ENCODE measurements at places on chromosomes 16 and 17. TPM values are rescaled to one million over a fixed set of nuclear protein-coding genes. Genes with fewer than 3 reads are reported as not detected.

The PCYT2 gene
- total RNA-seq, result 61.7 TPM

DNA sequence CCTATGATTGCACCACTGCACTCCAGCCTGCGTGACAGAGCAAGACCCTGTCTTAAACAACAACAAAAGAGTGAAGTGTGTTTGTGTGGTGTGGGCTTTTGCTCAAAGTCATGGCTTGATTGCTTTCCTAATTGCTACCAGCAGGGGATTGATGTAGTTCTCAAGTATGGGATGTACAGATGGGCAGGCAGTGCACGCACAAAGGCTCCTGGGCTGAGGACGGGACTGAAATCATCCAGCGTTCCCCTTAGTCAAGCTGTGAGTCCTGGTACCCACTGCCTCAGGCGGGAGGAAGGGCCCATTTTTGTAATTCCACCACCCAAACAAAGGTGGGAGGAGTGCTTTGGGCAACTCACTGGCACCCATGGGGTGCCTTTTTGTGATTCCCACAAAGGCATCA is 47.3 kb downstream of the GDE1 start:
- no peak overlapping the region for H3K4me3 ChIP-seq
- no peaks in the 10 kb centered on the region for H3K36me3 ChIP-seq
- H3K27me3 ChIP-seq, result no peaks in the 10 kb centered on the region
- H3K27ac ChIP-seq, result no peak overlapping the region
- no peaks in the 10 kb centered on the region for H3K4me1 ChIP-seq
- DNase-seq, result no peak

DNA sequence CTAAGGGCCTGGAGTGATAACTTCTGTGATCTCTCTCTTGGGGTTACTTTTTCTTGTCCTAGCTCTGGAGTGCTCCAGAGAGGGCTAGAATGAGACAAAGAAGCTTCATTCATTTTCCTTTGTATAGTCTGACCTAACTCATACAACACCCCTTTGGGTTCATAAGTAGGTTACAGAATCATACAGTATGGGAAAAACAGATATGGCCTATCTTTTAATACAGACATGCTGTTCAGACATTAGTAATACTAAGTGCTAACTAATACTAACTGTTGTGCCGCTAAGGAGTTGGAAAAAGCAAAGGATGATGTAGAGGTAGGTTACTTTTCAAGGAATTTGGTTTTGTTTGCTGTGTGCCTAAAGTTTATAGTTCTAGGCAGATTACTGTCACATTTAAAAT is 84.7 kb downstream of the NLK start:
- H3K4me1 ChIP-seq, result no peaks in the 10 kb centered on the region
- no peak overlapping the region for H3K4me3 ChIP-seq
- no peaks in the 10 kb centered on the region for H3K27me3 ChIP-seq
- DNase-seq, result no peak
- H3K36me3 ChIP-seq, result peaks cover 46% of the 10 kb centered on the region
- no peak overlapping the region for H3K27ac ChIP-seq

DNA sequence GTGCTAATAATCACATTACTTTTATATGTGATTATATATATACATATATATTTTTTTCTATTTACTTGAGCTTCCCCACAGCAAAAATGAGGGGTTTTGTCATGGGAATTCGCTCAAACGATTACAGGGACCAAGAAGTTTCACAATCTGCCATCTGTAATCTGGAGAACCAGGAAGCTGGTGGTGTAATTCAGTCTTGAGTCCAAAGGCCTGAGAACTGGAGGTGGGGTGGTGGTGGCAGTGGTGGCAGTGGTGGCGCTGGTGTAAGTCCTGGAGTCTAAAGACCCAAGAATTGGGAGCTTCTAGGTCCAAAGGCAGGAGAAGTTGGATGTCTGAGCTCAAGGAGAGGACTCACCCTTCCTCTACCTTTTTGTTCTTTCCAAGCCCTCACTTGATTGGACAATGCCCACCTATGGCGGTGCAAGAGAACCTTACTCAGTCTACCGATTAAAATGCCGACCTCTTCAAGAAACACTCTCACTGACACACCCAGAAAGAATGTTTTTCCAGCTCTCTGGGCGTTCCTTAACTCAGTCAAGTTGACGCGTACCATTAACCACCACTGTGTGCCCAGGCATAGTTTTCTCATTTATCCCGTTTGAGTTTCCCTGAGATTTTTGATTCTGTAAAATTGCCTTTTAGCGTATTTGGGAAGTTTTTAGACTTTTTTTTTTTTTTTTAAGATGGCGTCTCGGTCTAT is 31.9 kb downstream of the POLR2A start:
- H3K27me3 ChIP-seq, result no peaks in the 10 kb centered on the region
- DNase-seq, result no peak
- peaks cover 42% of the 10 kb centered on the region for H3K36me3 ChIP-seq
- H3K27ac ChIP-seq, result no peak overlapping the region
- no peak overlapping the region for H3K4me3 ChIP-seq
- H3K4me1 ChIP-seq, result no peaks in the 10 kb centered on the region

The KRT222 gene
- total RNA-seq, result 1.4 TPM

DNA sequence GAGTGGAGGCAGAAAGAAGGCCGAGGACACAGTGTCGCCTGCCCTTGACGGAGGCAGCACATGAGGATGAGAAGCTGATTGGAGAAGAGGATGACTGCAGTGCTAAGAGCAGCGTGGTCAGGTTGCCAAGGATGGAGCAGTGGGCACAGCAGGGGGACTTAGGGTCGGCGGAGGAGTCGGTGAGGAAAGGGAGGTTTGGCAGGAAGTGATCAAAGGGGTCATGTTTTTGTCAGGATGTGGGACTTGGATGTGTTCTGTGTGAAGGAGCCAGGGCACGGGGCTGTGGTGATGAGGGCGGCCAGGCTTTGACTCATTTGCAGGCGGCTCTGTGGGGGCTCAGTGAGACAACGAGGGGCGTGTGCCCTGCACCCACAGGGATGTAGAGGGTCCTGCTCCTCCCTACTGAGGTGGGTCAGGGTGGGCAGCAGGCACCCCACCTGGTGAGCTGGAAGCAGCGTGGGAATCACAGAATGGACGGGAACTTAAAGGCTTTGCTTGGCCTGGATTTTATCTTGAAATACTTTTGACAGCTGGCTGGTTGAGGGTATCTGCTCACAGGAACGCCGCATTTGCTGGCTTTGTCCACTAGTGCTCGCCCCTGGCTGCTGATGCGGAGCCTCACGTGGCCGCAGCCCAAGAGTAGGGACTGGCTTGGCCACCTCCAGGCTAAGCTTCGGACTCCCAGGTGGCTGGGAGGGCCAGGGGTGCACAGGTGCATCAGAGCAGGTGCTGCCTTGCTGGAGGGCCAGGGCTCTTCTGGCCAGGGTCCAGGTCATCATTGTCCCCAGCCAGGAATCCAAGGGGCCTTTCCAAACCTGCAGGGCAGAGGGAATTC is 6.0 kb downstream of the MPG start:
- no peaks in the 10 kb centered on the region for H3K4me1 ChIP-seq
- no peaks in the 10 kb centered on the region for H3K27me3 ChIP-seq
- H3K36me3 ChIP-seq, result peaks cover 30% of the 10 kb centered on the region
- no peak overlapping the region for H3K27ac ChIP-seq

DNA sequence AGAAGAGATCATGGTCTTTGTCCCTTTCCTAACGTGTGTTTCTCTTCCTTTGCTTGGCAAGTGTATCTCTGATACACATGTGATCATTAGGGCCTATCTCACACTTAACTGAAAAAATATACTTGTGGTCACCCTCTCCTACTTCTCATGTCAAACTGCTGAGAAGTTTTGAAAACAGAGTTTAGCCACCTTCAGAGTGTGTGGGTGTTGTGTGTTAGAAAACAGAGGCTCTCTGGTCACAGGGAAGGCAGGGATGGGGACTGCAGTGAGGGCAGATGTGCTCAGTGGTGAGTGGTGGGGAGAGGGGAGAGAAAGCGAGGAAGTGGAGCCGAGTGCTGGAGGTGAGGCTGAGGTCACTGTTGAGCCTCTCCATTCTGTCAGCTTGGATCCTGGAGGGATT is 29.4 kb downstream of the GRB7 start:
- H3K27me3 ChIP-seq, result no peaks in the 10 kb centered on the region
- no peaks in the 10 kb centered on the region for H3K4me1 ChIP-seq
- H3K27ac ChIP-seq, result no peak overlapping the region
- no peaks in the 10 kb centered on the region for H3K36me3 ChIP-seq
- peak; percentile 10 for DNase-seq

DNA sequence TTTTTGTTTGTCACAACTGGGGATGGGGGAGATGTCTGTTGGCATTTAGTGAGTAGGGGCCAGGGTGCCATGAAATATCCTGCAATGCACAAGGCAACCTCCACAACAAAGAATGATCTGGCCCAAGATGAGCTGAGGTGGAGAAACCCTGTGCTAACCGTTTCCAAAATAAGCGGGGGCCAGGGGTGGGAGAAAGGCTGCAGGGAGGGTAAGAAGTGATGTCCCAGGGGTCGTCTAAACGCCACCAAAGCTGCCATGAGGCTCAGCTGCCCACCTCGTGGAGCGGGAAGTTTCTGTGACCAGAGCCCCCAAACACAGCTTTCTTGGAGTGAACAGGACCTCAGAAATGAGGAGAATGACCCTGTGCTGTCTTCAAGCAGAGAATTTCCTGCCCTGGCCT is 76.5 kb upstream of the CDH5 start:
- no peaks in the 10 kb centered on the region for H3K36me3 ChIP-seq
- no peak overlapping the region for H3K27ac ChIP-seq
- no peak overlapping the region for H3K4me3 ChIP-seq
- no peaks in the 10 kb centered on the region for H3K4me1 ChIP-seq

GRCh38 chr16:4328782-4329775 is 13.2 kb downstream of the GLIS2 start:
- H3K27me3 ChIP-seq, result no peaks in the 10 kb centered on the region
- H3K4me1 ChIP-seq, result peaks cover 3% of the 10 kb centered on the region
- no peak overlapping the region for H3K4me3 ChIP-seq
- H3K36me3 ChIP-seq, result no peaks in the 10 kb centered on the region
- no peak for DNase-seq

The CNGB1 gene
- total RNA-seq, result 0.29 TPM

The GDPD3 gene
- 2.2 TPM for total RNA-seq

The RUNDC3A gene
- 1.0 TPM for total RNA-seq

DNA sequence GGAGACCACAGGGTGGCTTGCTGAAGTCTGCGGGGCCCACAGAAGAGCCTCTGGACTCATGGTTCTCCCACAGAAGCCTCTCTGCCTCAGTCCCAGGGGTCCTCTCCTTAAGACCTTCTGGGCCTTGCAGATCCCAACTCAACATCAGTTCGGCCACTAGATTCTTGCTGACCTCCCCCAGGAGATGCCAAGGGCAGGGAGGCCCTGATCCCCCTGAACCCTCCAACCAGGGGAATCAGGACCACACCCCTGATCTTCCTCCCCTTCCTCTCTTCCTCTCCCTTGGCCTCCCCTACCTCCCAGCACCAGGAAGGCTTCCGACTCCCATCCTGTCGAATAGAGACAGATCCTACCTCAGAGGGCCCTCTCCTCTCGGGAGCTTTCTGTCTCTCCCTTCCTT is 53.4 kb downstream of the NOS2 start:
- no peak overlapping the region for H3K27ac ChIP-seq
- no peak for DNase-seq
- H3K36me3 ChIP-seq, result no peaks in the 10 kb centered on the region
- H3K4me3 ChIP-seq, result no peak overlapping the region
- no peaks in the 10 kb centered on the region for H3K27me3 ChIP-seq

- peaks cover 3% of the 10 kb centered on the region for H3K36me3 ChIP-seq
- H3K4me1 ChIP-seq, result no peaks in the 10 kb centered on the region
- DNase-seq, result no peak
- H3K4me3 ChIP-seq, result no peak overlapping the region
- H3K27me3 ChIP-seq, result no peaks in the 10 kb centered on the region
Measured at GRCh38 chr17:38466346-38467315, 38.4 kb downstream of the ARHGAP23 start.

DNA sequence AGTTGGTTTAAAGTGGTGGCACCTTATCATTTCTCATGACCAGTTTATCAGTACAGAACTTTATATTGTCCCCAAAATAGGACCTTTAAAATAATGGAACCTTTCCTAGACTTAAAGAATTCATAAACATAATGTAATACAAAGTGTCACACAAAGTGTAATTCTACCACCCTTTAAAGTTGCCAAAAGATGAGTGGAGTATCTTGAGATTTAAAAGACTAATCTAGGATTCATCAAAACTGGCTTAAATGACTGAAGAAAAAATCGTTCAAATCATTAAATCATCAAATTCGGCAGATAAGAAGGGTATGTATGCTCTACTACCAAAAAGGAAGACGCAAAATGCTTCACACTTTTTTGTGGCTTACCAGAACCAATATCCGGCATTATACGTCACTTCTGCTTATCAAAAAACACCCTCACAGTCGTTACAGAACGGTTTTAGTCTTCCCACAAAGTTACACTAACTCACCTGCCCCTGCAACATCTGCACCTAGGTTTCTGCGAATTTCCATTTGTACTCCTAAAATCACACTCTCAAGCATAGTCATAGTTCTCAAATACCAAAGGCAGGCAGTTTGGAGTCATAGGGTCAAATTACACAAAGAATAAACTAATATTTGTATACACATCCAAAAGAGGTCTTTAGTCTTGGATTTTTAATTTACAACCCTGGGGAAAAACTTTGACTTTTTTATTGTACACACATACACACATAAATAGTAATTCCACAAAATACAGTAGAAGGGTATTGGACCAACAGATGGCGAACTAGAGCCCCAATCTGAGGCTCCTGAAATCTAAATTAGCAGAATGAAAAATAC is 1.4 kb upstream of the KANSL1 start:
- peak overlapping the region; percentile 84 for H3K4me3 ChIP-seq
- H3K36me3 ChIP-seq, result peaks cover 8% of the 10 kb centered on the region
- peak overlapping the region; percentile 96 for H3K27ac ChIP-seq
- H3K4me1 ChIP-seq, result no peaks in the 10 kb centered on the region

GRCh38 chr17:67078292-67078691 is 33.9 kb downstream of the CACNG1 start:
- DNase-seq, result peak; percentile 56
- no peak overlapping the region for H3K4me3 ChIP-seq
- H3K4me1 ChIP-seq, result peaks cover 11% of the 10 kb centered on the region
- peaks cover 42% of the 10 kb centered on the region for H3K36me3 ChIP-seq
- no peaks in the 10 kb centered on the region for H3K27me3 ChIP-seq

DNA sequence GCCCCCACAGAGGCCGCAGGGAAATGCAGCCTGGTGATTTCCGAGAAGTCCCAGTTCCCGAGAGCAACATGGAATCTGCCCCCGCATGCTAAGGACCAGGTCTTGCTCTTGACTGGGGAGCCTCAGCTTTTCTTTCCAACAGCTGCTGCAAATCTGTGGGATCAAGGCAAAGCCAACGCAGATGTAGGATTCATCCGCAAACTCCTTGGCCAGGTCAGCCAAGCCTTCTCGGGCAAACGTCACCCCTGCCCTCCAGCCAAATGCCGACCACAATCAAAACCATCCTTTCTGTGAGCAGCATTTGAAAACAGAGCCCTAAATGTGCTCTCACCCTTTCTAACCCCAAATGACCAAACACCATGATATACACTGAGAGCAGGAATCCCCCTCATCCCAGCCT is 54.0 kb downstream of the MRM3 start:
- H3K27me3 ChIP-seq, result no peaks in the 10 kb centered on the region
- peaks cover 47% of the 10 kb centered on the region for H3K36me3 ChIP-seq
- DNase-seq, result no peak

DNA sequence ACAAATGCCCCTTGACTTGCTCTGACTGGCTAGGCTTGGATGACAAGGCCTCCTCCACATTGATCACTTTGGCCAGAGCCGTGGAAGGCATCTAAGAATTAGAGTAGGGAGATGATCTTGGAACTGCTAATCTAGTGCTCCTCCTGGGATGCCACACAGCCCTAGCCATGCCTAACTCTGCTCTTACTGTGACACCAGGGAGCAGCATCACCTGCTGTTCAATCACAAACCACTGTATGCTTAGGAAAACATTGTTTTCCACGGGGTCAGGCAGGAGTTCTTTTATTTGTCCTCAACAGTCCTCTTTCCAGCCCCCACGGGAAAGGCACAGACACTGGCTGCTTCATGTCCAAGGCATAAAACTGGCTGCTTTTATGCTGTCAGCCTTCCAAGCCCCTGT is 46.3 kb downstream of the C16orf78 start:
- no peak overlapping the region for H3K27ac ChIP-seq
- H3K4me3 ChIP-seq, result no peak overlapping the region
- DNase-seq, result no peak
- no peaks in the 10 kb centered on the region for H3K27me3 ChIP-seq
- no peaks in the 10 kb centered on the region for H3K4me1 ChIP-seq

Measured in endodermal cell (in vitro differentiated cells).